HFFc6 (cell line): ENCODE measurements at places on chromosomes 3 and 15. TPM values are rescaled to one million over a fixed set of nuclear protein-coding genes. Genes with fewer than 3 reads are reported as not detected.

The CHST2 gene
- total RNA-seq: 2.7 to 4.0 TPM (median 3.6 TPM) in 3 replicates

The AHSG gene
- total RNA-seq: not detected in 3 replicates

The SEMA5B gene
- not detected in 3 replicates for total RNA-seq

The PATL2 gene
- 0.18 TPM in 1 of 3 replicates, not detected in the others for total RNA-seq

The MRAS gene
- total RNA-seq: 67.6 to 97.4 TPM (median 79.3 TPM) in 3 replicates

The CHST13 gene
- not detected in 3 replicates for total RNA-seq
